ENCODE measurements at places on chromosomes 3 and 15. TPM values are rescaled to one million over a fixed set of nuclear protein-coding genes. Genes with fewer than 3 reads are reported as not detected.
A peak's percentile ranks its signal among the peaks of the same experiment; 100 is the strongest.

Gene RPL15
- total RNA-seq = 1,859 TPM

Gene GCSAM
- total RNA-seq = not detected

Gene RASGRP1
- total RNA-seq = 1.5 TPM

DNA sequence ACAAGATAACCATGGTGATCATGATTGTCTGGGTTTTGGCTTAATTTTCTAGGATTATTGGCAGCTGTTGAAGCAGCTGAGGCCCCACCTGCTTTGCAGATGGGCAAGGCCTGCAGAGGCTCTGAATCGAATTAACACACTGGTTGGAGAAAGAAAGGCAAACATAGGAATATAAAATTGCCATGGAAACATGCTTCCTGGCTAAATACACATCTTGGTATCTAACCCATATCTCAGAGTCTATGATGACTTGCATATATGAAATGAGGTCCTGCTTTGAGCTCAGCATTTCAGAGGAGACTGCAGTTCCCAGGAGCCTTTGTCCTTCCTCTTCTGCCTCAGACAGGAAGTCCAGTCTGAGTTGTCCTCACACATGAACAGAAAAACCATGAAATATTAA, 24.3 kb upstream of the SV2B start:
- H3K27ac ChIP-seq = no peak overlapping the region
- no peak for DNase-seq
- no peaks in the 10 kb centered on the region for H3K36me3 ChIP-seq
- peaks cover 7% of the 10 kb centered on the region for H3K27me3 ChIP-seq
- H3K4me3 ChIP-seq = no peak overlapping the region
- H3K4me1 ChIP-seq = no peaks in the 10 kb centered on the region

DNA sequence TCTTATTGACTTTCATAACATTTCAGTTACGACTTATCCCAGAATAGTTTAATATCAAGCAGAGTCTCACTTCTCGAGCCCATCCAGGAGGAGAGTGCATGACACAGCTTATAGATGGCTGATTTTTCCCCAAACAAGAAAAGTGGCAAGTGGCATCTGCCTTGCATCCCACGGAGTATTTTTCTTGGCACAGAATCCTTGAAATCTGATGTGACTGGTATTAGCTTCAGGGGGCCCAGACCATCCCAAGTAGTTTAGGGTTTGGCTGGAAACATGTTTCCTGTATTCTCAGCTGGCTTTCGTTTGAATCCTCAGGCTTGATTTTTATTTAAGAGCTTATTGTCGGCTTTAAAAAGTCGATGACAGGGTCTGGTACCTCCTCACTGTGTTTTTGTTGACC, 20.7 kb upstream of the FBXL22 start:
- H3K27me3 ChIP-seq = no peaks in the 10 kb centered on the region
- H3K4me1 ChIP-seq = no peaks in the 10 kb centered on the region
- H3K27ac ChIP-seq = peak overlapping the region; percentile 42
- DNase-seq = no peak

DNA sequence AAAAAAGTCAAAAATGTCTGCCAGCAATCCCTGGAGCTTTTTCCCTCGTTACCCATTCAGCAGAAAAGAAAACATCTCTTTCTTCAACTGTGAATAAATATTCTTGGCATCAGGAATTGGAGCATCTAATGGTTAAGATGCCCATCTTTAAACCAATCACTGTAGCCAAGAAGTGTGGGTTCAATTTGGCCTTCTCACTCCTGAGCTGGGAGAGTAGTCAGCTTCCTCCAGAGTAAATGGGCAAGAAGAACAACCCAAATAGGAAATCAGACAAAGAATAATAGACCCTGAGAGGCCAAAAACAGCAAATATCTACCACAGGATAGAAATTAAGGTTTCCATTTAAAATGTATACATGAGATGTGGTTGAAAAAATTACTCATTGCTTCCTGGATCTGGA, 508.0 kb upstream of the MDFIC2 start:
- H3K36me3 ChIP-seq = no peaks in the 10 kb centered on the region
- no peak overlapping the region for H3K27ac ChIP-seq
- no peaks in the 10 kb centered on the region for H3K27me3 ChIP-seq
- peaks cover 4% of the 10 kb centered on the region for H3K4me1 ChIP-seq
- no peak for DNase-seq

DNA sequence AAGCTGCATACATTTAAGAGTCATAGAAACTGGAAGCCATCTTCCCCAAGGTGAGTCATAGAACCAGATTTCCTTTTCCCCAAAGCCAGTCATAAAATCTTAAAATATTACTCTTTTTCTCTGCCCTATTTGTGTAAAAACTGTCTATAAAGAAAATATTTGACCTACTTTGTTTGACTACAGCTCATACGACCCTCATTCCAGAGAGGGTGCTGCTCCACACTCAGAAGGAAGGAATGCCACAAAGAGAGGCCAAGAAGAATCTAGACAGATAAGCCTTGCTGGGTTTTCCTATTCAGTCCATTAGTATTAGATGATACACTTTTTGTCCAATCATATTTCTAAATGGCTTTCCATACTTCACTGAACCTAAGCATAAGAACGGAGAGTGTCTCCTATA, 671.6 kb upstream of the SGO1 start:
- no peaks in the 10 kb centered on the region for H3K4me1 ChIP-seq
- no peak overlapping the region for H3K27ac ChIP-seq
- H3K27me3 ChIP-seq = no peaks in the 10 kb centered on the region
- no peak for DNase-seq
- no peaks in the 10 kb centered on the region for H3K36me3 ChIP-seq

DNA sequence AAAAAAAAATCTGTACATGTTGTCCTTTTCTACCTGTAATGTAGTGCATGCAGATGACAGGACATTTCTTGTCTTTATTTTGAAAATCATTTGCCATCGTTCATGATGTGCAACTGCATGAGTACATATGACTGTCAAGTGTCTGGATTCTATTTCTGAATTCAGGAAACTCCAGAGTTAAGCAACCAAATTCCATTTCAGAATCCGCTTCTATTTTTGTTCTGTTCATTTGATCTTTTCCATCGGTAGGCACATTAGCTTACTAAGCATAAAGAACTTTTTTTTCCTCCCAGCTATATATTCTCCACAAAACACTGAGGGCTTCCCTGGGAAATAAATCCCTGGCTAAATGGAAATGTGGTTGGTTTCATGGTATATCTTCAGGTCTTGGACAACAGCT, 365.6 kb downstream of the PTPRG start:
- H3K4me3 ChIP-seq = no peak overlapping the region
- H3K27me3 ChIP-seq = no peaks in the 10 kb centered on the region
- no peaks in the 10 kb centered on the region for H3K4me1 ChIP-seq
- H3K27ac ChIP-seq = no peak overlapping the region
- DNase-seq = no peak

Gene CADPS
- 149 TPM for total RNA-seq

GRCh38 chr3:79199966-79200365, 567.8 kb downstream of the ROBO1 start:
- no peaks in the 10 kb centered on the region for H3K36me3 ChIP-seq
- no peak for DNase-seq

GRCh38 chr3:106047221-106047620, 178.4 kb upstream of the CBLB start:
- H3K27me3 ChIP-seq = no peaks in the 10 kb centered on the region
- H3K36me3 ChIP-seq = no peaks in the 10 kb centered on the region
- no peak overlapping the region for H3K27ac ChIP-seq
- peaks cover 3% of the 10 kb centered on the region for H3K4me1 ChIP-seq
- H3K4me3 ChIP-seq = no peak overlapping the region

GRCh38 chr3:130854208-130854864, 39.5 kb upstream of the ATP2C1 start:
- no peak overlapping the region for H3K27ac ChIP-seq
- H3K27me3 ChIP-seq = no peaks in the 10 kb centered on the region
- no peaks in the 10 kb centered on the region for H3K36me3 ChIP-seq

GRCh38 chr15:38150148-38150547, 102.5 kb upstream of the SPRED1 start:
- no peaks in the 10 kb centered on the region for H3K27me3 ChIP-seq
- DNase-seq = no peak
- peaks cover 1% of the 10 kb centered on the region for H3K36me3 ChIP-seq
- no peak overlapping the region for H3K27ac ChIP-seq
- no peak overlapping the region for H3K4me3 ChIP-seq
- no peaks in the 10 kb centered on the region for H3K4me1 ChIP-seq

- peak overlapping the region; percentile 10 for H3K4me3 ChIP-seq
- H3K36me3 ChIP-seq = peaks cover 4% of the 10 kb centered on the region
Observed at GRCh38 chr3:148604270-148605085, 93.2 kb upstream of the AGTR1 start.

GRCh38 chr3:176174060-176174459, 1023.2 kb downstream of the TBL1XR1 start:
- no peaks in the 10 kb centered on the region for H3K36me3 ChIP-seq
- DNase-seq = no peak
- no peak overlapping the region for H3K27ac ChIP-seq
- no peak overlapping the region for H3K4me3 ChIP-seq
- no peaks in the 10 kb centered on the region for H3K27me3 ChIP-seq
- H3K4me1 ChIP-seq = peaks cover 5% of the 10 kb centered on the region

DNA sequence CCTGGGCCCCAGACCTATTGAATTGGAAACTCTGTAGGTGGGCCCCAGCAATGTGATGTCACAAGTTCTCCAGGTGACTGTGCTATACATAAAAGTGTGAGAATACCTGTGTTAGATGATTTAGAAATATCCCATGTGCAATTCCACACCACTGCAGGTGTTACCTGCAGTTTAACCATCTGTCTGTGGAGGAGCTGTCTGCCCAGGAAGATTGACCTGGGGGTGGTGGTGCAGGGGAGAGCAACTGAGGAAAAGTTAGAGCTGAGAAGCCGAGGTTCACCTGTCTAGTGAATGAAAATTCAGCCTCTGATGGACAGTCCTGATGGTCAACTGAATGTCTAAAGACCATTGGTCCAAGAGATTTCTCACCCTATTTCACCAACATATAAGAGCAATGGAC, 132.2 kb upstream of the SLC24A5 start:
- no peak for DNase-seq
- no peaks in the 10 kb centered on the region for H3K36me3 ChIP-seq
- H3K27me3 ChIP-seq = no peaks in the 10 kb centered on the region
- H3K4me1 ChIP-seq = peaks cover 5% of the 10 kb centered on the region
- H3K27ac ChIP-seq = no peak overlapping the region

Gene FSIP1
- 2.5 TPM for total RNA-seq

Gene TRIP4
- total RNA-seq = 27.5 TPM

DNA sequence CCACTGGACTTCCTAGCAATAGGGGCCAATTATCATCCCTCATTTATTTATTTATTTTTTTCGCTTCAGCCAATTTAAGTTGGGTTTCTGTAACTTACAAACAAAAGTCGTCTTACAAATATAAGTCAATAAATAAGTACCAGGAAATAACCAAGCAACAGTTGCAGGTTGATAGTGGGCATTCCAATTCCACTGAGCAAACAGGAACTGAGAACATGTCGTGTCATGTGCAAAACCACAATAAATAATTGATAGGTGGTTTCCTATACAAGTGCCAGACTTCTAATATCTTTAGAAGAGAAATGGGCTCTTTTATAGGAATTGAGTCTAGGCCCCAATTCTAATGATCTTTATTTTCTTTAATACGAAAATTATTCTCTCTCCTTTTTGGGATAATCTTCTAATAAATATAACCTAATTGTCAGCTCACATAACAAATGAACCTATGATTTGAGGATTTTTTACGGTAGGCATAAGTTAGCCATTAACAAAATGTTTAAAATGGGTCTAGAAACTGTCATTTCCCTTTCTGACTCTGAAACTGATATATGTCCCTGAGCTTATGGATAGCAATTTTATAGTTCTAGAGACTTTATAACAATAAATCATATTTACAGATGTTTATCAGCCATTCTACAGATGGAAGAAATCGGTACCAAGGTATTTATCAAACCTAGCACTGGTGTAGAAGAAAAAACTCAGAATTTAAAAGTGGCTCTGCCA, 571.8 kb downstream of the FOXP1 start:
- H3K27ac ChIP-seq = no peak overlapping the region
- peaks cover 38% of the 10 kb centered on the region for H3K36me3 ChIP-seq
- DNase-seq = no peak
- H3K4me3 ChIP-seq = no peak overlapping the region
- peaks cover 46% of the 10 kb centered on the region for H3K4me1 ChIP-seq
- no peaks in the 10 kb centered on the region for H3K27me3 ChIP-seq

GRCh38 chr3:127908202-127908601, 6.8 kb upstream of the KBTBD12 start:
- no peaks in the 10 kb centered on the region for H3K36me3 ChIP-seq
- DNase-seq = no peak
- H3K27ac ChIP-seq = no peak overlapping the region
- no peak overlapping the region for H3K4me3 ChIP-seq

DNA sequence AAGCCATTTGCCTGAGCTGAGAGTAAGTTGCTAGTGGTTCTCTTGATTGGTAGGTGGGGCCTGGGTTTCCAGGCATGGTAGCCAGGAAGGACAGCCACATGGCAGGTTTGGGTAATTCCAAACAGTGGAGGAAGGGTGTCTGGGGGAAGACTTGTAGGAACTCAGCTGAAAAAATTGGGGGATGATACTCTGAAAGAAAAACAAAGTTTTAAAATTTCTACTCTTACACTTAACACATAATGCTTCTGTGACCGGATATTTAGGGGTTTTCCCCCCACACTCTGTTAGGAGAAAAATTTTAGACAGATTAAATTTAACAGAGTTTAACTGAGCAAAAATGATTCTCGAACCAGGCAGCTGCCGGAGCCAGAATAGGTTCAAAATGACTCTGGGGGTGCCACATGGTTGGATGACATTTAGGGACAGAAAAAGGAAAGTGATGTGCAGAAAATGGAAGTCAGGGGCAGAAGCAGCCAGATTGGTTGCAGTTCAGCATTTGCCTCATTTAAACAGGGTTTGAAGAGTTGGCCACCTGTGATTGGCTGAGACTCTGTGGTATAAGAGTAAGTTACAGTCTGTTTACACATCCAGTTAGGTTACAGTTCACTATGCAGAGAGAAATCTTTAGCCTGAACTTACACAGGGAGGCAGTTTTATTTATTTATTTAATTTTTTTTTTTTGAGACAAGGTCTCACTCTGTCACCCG, 8.1 kb downstream of the B2M start:
- no peak overlapping the region for H3K4me3 ChIP-seq
- H3K27ac ChIP-seq = no peak overlapping the region
- no peak for DNase-seq
- no peaks in the 10 kb centered on the region for H3K27me3 ChIP-seq
- no peaks in the 10 kb centered on the region for H3K4me1 ChIP-seq
- H3K36me3 ChIP-seq = peaks cover 7% of the 10 kb centered on the region

- no peak overlapping the region for H3K4me3 ChIP-seq
- no peak overlapping the region for H3K27ac ChIP-seq
- H3K27me3 ChIP-seq = peaks cover 18% of the 10 kb centered on the region
- no peak for DNase-seq
- H3K36me3 ChIP-seq = no peaks in the 10 kb centered on the region
Observed at GRCh38 chr3:54159917-54160316, 37.6 kb downstream of the CACNA2D3 start.

All from progenitor cell of endocrine pancreas (in vitro differentiated cells).